ENCODE measurements at places on chromosomes 3 and 15. TPM values are rescaled to one million over a fixed set of nuclear protein-coding genes. Genes with fewer than 3 reads are reported as not detected.

The IL5RA gene
- total RNA-seq, result not detected

The EFCC1 gene
- not detected for total RNA-seq

The GNB4 gene
- total RNA-seq, result 64.7 TPM

The SLC6A20 gene
- total RNA-seq, result under 0.01 TPM

The UBAP1L gene
- 1.5 TPM for total RNA-seq

The SYNPR gene
- not detected for total RNA-seq

The GABRG3 gene
- total RNA-seq, result not detected

The CAND2 gene
- 16.9 TPM for total RNA-seq
